ENCODE measurements at places on chromosomes 1 and 21.

DNA sequence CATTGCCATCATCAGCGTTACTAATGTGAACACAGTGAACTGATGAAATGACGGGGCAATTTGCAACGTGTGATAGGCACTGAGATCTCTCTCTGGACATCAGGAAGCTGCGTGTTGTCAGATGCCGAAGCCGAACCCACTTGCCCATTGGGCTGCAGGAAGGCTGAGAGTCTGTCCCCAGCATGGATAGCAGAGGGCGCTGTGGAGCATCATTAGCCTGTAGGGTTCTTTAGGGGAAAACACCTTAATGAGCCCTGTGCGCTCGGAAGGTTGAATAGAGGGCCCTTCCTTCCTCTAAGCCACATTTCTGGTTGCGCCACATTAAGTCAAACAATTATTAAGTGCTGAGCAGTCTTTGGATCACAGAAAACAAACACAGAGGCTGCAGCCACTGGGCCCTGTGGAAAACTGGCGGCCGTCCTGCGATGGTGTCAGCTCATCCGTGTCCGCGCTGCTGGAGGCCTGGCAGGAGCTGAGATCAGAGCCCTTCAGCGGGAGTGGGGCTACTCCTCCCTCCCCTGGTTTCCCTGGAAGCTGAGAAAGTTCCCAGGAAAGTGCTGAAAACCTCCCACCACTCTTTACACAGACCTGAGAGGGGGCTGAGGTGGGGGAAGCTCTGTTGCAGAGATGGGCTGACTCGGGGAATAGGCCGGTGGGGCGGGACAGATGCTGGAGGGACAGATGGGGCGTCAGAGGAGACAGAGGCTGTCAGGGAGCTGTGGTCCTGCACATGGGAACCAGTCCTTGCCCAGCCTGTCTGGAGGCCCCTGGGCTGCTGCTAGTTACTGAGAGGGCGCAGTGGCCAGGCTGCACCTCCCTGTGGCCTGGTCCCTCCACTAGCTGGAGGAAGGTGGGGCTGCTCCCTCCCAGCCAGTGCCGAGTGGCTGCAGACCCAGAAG, 12.7 kb downstream of the TFF2 start:
- DNase-seq, result peak; percentile 72

DNA sequence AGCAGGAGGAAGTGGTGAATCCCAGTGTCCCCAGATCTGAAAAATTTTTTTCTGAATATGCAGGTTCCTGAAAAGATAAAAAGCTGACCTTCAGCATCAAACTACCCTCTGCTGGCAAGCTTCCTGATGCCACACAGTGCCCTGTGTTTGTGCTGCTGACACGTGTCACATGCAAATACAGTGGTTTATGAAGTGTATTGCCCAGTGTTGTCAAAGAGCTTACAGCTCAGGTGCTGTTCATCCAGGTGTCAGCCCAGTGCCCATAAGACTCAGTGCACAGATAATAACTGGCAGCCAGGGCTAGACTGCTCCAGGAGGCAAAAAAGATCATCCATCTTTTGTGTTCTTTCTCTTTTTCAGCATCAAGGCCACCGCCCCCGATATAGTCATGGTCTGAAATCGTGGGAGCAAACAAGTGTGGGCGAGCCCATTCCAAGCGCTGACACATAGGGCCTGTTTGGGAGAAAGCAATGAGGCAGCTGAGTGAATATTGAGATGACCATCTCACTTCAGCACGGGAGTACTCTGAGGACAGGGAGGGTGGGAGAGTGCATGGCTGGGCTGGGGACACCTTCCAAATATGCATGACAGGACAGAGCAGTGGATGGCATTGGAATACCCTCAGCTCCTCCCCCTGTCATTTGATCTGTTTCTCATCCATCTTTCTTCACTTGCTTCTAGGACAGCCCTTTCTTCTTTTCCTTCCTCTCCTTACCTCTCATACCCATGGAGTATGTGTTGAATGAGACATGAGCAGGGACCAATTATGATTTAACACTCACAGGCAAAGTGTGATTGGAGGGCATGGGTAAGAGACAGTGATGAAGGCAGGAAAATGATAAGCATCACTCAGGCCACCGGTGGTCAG, 6.4 kb upstream of the KCNK1 start:
- no peak for DNase-seq

- no peak for DNase-seq
These were observed 238.0 kb upstream of the FGGY start for GRCh38 chr1:59058665-59059439.

GRCh38 chr1:3261969-3262579, 192.4 kb upstream of the ARHGEF16 start:
- DNase-seq, result no peak

DNA sequence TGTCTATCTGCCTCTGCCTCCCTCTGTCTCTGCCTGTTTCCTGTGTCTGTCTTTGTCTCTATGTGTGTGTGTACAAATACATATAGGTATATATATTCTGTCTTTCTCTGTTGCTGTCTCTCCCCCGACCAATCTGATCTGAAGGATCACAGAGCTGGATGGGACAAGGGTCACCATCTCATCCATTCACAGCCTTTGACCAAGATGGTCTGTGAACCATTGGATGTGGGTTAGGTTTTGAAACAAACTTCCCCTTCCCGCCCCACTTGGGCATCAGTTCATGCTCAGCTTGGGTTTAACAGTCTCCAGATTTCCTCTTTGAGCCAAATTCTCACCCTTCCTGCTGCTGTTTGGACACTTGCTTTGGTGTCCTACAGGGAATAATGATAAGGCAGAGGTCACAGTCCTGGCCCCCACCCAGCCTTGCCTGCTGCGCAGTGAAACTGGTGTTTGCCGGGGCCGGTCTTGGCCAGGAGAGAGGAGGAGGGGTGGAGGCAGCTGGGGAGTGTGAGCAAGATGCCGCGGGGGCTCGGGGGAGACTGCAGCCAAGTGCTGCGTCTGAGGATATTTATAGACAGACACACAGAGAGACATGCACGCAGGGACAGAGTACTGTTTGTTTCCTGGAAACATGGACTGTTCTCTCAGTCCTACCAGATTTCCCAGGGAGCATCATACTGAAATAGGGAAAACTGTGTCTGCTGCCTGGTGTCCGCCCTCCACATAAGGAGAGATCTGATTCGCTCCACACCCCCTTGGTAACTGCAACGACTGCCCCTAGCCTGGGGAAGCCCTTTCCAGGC, 27.0 kb upstream of the BTG2 start:
- DNase-seq, result no peak
